ENCODE measurements at places on chromosomes 1 and 21.

- no peak for DNase-seq
Measured at GRCh38 chr1:2175055-2175414, 19.5 kb downstream of the FAAP20 start.

DNA sequence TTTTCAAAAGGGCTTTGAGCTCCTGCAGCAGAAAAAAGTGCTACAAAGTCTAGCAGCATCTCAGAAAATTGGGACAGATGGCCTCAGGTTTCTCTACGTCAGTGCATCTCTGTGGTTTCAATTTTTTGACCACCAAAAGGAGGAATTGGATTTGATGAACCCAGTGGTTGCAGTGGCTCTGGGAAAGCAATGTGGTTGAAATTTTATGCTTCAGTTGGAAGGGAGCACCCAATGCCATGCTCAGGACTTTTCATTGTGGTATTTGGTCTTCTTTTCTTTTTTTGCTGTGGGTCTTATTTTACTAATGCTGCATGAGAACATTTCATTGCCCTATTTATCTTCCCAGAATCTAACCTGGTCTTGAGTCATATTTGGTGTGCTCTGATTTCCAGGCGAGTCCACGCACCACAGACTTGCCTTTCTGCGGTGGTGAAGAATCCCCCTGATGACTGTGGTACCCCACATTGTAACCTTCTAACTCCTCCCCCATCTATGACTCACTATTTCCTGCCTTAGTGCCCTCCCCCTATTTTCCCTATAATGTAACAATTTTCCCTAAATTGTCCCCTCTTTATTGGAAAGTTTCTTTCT is 56.7 kb downstream of the S1PR1 start:
- no peak for DNase-seq

DNA sequence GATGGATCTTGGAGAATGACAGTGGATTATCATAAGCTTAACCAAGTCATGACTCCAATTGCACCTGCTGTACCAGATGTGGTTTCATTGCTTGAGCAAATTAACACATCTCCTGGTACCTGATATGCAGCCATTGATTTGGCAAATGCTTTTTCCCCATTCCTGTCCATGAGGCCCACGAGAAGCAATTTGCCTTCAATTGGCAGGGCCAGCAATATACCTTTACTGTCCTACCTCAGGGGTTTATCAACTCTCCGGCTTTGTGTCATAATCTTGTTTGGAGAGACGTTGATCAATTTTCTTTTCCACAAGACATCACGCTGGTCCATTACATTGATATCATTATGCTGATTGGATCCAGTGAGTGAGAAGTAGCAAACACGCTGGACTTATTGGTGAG is 20.1 kb downstream of the ZNF691 start:
- DNase-seq, result no peak

- no peak for DNase-seq
Measured at GRCh38 chr1:27391511-27392095, 819 bp upstream of the GPR3 start.

DNA sequence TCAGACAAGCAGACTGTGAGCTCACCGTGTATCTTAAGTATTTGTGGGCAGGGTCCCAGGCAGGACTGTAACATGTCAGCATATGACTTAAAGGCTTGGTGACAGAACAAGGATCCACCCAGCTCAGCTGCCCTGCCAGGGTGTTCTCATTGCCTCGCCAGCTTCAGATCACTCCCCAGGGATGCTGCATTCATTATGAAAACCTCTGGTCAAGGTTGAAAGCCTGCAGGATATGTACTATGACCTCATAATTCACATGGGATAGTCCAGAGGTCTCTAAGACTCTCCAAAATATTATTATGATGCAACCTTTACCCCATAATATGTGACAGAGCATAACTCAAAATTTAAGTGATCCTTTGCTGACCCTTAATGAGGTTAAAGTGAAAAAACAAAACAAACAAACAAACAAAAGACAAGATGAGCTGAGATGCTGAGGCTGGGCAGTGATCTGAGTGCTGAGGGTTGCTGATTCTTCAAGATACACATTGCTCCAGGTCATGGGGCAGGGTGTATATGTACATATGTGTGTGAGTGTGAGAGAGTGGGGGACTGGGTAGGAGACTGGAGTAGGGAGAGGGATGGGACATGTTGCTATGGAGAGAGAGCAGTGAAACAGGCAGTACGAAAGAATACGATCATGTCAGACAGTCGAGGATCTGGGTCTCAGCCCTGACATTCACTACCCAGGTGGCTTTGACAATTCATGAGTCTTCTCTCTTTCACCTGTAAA is 98.8 kb upstream of the DUSP10 start:
- DNase-seq, result no peak

DNA sequence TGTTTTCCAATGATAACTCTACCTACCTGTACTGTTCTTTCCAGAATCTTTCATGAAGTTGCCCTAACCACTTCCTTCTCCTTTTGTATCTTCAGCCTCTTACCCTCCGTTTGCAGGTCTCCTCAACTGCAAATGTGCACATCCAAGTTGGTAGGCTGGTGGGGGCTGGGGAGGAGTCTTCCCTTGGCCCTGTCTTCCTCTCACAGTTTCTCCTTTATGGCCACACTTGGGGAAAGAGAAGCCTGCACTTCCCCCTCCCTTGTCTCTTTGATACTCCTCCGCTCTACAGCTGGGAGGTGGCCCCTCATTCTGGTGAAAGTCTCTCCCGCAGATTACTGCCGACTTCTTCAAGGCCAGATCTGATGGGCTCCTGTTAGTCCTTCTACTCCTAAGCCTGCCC is 26.9 kb upstream of the GPR88 start:
- DNase-seq, result no peak

- no peak for DNase-seq
Measured at GRCh38 chr1:53293123-53293522, 34.7 kb downstream of the LRP8 start.

- DNase-seq, result no peak
Measured at GRCh38 chr1:192561301-192561700, 14.3 kb upstream of the RGS1 start.

DNA sequence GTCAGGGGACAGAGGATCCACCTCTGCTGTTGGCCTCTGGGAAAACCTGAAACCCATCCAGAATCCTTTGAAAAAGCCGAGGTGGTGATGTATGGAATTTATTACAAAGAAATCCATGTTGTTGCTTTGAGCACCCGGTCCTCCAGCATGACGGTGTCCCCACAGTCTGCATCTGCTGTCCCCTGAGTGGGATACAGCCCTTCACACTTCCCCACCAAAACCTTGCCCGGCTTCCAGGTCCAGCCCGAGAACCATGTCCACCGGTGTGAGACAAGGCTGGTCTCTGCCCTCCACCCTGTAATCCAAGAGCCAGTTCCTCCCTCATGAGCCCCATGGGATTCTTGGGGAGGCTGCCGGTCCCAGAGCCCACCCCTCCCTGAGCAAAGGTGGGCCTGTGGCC is 70.5 kb downstream of the STUM start:
- no peak for DNase-seq

DNA sequence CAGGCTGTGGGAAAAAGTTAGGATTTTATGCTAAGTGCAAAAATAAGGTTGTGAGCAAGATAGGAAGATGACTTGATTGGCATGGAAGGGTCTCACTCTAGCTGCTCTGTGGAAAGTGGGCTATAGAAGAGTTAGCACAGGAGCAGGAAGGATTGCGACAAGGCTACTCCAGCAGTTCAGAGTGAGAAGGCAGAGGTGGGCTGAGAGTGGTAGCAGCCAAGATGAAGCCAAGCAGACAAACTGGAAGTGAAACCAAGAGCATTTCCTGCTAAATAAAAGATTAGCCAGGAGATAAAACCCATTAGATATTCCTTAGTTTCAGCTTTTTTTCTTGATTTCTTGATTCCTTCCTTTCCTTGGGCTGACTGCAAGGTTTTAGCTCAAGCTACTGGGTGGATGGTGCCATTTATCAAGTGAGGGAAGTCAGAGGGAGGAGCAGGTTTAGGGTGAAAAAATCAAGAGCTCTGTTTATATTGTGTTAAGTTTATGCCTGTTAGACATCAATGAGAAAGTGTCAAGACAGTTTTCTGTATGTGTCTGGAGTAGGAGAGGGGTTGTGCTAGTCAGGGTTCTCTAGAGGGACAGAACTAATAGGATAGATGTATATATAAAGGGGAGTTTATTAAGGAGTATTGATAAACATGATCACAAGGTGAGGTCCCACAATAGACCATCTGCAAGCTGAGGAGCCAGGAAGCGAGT is 33.1 kb upstream of the ZNF644 start:
- DNase-seq, result no peak

- DNase-seq, result no peak
Measured at GRCh38 chr1:13899856-13900255, 199.9 kb downstream of the PRDM2 start.

GRCh38 chr21:37032877-37033471 is 26.5 kb downstream of the RIPPLY3 start:
- DNase-seq, result no peak

DNA sequence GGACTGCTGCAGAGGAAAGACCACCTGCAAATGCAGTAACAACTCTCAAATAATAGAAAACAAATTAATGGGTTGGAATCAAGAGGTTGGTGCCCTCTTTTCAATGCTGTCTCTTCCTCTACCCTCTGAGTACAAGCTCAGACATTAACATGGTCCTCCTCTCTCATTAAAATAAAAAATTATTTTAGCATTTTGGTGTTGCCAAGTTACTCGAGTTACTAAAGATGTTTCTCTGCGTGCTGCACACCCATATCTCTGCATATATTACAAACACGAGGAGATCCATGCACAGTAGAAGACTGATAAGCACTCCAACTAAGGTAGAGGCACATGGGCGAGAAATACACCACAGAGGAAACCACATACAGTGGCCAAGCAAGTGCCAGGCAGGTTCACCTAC is 21.5 kb downstream of the SIPA1L2 start:
- no peak for DNase-seq

DNA sequence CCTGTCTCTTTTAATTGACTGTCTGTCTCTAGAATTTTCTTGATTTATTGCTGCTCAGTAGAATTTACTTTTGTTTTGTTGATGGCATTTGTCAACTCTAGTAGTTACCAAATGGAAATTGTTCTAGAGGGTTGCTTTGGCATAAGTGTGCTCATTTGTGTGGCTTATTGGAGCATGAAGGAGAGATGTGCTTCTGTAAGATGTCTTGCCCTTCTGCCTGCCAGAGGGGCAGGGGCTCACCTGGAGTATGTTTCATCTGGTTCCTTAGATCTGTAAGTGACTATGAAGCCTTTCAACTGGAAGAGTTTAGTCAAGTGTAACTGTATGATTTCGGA is 345.5 kb downstream of the DISC1 start:
- DNase-seq, result no peak

- DNase-seq, result no peak
Measured at GRCh38 chr1:1547476-1547875, 7.1 kb upstream of the TMEM240 start.

- no peak for DNase-seq
Measured at GRCh38 chr1:229870381-229870780, 196.7 kb upstream of the GALNT2 start.

GRCh38 chr1:14733048-14733778 is 134.7 kb downstream of the KAZN start:
- DNase-seq, result no peak

DNA sequence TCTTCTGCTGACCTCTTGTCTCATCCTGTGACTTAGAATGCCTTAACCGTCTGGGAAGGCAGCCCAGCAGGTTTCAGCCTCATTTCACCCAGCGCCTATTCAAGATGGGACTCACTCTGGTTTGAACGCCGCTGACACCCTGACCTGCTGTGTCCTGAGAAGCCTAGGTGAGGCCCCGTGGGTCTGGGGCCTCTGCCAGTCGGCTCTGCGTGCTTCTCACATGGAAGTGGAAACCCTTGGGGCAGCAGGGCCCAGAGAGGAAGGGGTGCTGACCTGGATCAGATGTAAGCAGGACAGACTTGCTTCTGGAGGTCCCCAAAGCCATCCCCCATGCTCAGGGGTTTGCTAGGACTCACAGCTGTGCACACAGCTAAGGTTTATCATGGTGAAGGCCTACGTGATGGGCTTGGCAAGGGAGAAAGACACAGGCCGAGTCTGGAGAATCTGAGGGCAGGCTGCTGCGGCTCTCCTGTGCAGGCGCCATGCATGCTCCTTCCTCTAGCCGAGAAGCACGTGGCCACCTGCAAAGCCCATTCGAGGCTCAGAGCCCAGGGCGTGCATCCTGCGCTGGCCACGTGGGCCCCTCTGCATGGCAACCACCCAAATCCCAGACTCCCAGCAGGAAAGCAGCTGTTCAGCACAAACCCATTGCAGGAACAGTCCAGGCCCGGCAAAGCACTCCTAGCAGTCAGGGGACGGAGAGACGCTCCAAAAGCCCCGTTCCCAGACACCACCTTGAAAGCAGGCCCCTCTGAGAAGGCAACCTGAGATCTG is 3.8 kb downstream of the TRPM2 start:
- DNase-seq, result no peak

GRCh38 chr1:218996362-218996761 is 177.3 kb upstream of the LYPLAL1 start:
- no peak for DNase-seq

- no peak for DNase-seq
Measured at GRCh38 chr1:209597499-209597898, 14.0 kb downstream of the CAMK1G start.

DNA sequence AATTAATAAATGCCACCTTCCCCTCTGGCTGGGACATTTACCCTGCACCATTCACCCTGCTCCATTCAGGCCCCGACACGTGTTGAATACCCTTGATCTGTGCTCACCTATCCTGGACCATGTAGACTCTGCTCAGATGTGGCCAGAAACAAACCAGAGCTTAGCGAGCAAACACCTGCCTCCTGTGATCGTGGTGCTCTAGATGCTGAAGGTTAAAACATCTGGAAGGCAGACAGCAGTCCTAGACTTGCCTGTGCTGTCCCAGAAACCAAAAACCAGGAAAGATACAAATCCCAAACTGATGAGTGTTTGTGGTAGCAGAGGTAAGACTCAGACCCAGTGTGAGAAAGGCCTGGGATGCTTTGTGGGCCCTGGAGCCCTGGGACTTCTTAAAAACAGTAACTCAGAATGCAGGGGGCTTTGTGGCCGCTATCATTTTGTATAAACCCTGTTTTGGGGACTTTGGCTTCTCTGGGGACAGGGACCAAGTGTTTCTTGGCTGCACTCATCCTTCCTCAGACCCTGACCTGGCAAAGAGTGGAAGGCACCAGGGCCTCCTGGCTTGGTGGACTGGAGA is 99.6 kb downstream of the DMRTB1 start:
- DNase-seq, result no peak

DNA sequence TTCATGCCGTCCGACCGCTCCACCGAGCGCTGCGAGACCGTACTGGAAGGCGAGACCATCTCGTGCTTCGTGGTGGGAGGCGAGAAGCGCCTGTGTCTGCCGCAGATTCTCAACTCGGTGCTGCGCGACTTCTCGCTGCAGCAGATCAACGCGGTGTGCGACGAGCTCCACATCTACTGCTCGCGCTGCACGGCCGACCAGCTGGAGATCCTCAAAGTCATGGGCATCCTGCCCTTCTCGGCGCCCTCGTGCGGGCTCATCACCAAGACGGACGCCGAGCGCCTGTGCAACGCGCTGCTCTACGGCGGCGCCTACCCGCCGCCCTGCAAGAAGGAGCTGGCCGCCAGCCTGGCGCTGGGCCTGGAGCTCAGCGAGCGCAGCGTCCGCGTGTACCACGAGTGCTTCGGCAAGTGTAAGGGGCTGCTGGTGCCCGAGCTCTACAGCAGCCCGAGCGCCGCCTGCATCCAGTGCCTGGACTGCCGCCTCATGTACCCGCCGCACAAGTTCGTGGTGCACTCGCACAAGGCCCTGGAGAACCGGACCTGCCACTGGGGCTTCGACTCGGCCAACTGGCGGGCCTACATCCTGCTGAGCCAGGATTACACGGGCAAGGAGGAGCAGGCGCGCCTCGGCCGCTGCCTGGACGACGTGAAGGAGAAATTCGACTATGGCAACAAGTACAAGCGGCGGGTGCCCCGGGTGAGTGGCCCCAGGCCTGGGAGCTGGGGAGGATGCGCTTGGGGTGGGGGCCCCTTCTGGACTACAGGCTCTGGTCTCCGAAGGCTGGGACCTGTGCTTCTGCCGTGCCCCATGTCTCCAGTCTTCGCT is 1.1 kb downstream of the SKI start:
- no peak for DNase-seq
